Activated B cell treated with CpG ODN at 0.5 μM for 24 hours (primary cell): ENCODE measurements at places on chromosomes 4 and X.

DNA sequence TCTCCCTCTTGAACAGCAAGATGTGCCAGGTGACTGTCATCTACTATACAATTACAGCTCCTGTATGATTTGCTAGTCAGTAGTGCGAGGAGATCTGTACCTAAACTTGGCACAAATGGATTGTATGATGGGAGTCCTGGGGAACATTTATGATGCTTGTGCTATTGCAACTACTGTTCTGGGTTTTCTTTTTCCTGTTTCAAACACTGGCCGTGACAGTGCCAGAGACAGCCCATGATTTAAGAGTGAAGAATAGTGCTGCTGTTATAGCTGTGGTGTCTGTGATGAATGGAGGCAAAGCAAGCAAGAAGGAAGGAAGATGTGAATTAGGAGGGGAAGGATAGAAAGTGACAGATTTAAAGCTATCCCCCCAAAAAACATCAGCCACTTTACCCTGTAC lies 1868.9 kb downstream of the PCDH7 start:
- DNase-seq = no peak

DNA sequence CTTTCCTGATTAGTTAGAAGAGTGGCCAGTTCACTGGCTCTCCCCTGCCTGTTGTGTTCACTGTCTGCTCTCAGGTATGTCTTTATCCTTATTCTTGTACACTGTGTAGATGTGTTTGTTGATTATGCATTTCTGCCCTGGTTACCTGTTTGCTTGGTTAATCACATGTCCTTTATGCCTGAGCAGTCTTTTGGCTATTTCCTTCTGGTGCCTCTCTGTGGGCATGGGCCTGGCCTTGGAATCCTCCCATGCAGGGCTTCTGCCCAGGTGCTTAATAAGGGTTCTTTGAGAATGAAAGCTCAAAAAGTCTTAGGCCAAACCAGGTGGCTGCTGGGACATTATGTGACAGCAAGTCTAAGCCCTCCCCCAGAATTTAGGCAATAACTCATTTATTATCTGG lies 26.5 kb downstream of the OTUD6A start:
- DNase-seq = no peak

- DNase-seq = no peak
These were observed 41.1 kb downstream of the HPF1 start for GRCh38 chr4:169716677-169717076.

DNA sequence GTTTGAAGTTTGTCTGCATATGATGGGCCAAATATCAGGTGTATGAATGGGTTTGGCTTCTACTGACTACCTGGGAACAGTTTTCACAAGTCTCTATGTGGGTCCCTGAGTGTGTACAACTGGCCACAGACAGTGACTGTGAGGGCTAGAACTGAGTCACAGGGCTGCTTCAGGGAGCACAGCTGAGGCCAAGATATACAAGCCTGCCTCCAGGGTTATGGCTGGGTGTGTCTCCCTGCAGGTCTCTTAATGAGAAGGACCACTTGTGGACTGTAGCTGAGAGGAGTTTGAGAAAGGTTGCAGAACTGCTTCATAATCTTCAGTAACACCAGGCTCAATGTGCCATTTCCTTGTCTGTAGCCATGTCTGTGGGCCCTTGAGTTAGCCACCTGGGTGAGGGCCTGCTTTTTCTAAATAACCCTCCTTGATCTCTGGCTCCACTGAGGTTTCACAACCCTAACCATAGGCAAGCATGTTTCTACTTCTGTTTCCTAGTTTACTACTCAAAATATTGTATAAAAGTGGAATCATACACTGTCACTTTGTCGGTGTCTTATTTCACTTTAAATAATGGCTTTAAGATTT lies 81.3 kb downstream of the ZNF732 start:
- DNase-seq = no peak

DNA sequence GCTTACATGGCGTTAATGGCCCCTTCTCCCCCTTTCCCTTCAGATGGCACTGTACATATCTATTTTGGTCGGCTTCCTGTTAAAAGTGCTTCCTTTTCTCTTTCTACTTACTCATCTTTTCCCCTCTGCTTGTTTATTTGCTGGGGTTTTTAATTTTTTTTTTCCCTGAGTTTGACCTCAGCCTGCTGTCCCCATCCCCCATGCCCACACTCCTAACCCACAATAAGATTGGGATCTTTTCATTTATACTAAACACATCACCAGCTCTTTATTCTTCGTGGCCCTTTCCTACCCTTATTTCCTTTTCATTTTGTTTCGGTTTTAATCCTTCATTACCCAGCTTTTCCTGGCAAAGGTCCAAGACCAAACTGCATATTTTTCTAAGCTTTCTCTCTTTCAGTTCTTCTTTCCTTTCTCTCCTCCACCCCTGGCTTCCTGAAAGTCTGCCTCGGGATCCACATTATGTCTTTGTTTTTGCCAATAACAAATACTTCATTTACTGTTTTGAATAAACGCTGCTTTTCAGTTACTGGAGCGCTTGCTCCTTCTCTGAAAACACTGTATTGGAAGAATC lies 152.0 kb upstream of the USP9X start:
- no peak for DNase-seq

GRCh38 chr4:145480257-145480656 lies 1.4 kb upstream of the SMAD1 start:
- no peak for DNase-seq

DNA sequence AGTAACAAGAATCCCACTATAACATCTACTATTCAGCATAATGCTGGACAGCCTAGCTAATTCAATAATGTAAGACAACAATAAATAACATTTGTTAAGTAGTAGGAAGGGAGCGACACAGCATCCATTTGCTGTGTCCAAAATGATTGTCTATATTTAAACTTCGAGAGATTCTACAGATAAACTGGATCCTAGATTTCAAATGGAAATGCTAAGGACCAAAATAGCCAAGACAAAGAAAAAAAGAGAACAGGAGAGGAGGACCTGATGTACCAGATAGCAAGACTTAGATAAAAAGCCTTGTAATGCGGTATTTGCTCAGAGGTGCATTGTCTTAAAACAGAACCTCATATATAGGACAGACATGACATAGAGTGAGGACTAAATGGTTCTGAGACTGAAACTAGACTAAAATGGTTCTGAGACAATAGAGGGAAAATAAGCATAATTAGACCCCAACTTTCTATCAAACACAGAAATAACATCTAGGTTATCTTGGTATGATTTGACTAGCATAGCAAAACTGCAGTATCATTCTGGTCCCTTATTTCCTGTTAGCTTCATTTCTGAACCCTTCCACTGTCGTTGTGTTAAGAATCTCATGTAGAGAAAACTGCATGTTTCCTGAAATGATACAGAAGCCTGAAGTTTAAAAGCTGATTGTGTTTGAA lies 3.8 kb downstream of the HPGDS start:
- DNase-seq = no peak

GRCh38 chrX:124902953-124903352 lies 416.7 kb upstream of the TEX13C start:
- DNase-seq = no peak

DNA sequence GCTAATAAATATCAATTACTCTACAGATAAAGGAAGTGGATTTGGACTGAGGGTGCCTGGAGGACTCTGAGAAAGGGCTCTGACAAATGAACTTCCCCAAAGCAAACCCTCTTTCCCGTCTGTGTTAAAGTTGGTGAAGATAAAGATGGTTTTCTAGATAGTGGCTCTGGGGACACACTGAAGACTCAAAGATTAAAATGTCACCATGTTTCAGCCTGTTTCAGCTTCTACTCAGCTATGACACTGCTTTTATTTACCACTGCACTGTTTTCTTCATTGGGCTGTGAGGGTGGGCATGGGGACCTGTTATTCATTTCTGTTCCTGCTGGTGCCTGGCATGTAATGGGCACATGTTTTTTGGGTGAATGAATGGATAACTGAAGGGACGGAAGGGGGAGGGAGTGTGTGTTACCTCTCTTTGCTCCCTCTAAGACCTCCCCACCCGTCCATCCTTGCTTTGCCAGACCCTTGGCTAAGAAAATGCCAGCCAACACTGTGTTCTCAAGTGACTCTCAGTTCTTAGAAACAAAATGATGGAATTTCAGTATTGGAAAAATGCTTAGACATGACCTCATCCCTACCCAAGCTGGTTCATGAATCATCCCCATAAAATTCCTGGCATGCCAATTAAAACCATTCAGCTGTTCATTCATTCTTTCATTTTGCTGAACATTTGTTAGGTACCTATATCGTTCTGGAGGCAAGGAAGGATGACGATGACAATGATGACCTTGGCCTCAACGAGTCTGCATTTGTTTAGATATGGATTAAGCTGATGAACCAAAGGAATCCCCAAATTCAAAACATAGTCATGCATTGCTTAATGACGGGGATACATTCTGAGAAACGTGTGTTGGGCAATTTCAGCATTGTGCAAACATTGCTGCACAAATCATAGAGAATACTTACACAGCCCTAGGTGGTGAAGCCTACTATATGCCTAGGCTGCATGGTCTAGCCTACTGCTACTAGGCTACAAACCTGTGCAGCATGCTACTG lies 13.4 kb upstream of the STK32B start:
- DNase-seq = no peak

DNA sequence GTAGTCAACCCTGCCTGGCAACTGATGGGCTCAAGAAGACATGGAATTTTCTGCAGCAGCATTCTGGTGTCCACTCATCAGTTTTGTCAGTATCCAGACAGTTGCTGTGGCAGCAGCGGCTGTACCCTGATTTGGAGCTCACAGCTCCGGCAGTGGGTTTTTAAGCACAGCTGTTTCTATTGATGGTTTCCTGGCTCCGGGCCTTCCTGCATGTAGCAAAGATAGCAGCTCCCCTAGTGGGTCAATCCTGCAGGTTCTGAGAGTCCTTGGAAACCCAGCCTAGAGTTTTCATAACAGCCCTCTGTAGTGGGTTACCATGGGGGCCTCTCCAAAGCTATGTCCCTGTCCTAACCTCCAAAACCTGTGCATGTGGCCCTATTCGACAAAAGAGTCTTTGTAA lies 84.0 kb upstream of the ATP6AP2 start:
- no peak for DNase-seq

DNA sequence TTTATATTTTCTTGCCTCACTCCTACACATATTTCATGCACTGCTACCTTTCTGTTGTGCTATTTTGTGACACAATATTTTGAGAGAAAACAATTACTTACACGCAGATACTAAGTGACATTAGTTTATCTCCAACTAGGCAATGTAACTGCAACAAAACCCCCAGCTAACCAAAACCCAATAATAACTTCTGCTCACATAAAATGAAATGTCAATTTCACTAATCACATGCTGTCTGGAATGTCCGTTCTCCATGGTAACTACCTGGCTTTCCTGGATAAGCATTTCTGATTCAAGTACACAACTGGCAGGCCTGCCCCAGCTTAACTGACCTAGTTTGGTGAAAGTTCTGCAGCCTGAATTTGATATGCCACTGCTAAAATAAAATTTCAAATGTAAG lies 313.5 kb downstream of the TMA16 start:
- DNase-seq = no peak

- DNase-seq = no peak
These were observed 57.6 kb downstream of the N4BP2 start for GRCh38 chr4:40114206-40114605.
